ENCODE measurements at places on chromosomes 5 and 9. TPM values are rescaled to one million over a fixed set of nuclear protein-coding genes. Genes with fewer than 3 reads are reported as not detected.

The CDH9 gene
- not detected for total RNA-seq

The PTGS1 gene
- total RNA-seq, result 14.2 TPM

The TRPM3 gene
- total RNA-seq, result 14.9 TPM

The PCDHB7 gene
- 2.1 TPM for total RNA-seq

The GTF2H2 gene
- total RNA-seq, result 38.0 TPM

The TCOF1 gene
- total RNA-seq, result 23.9 TPM

The CD72 gene
- 0.73 TPM for total RNA-seq

The FOXE1 gene
- 0.12 TPM for total RNA-seq

The AFAP1L1 gene
- 10.1 TPM for total RNA-seq

The MEIKIN gene
- not detected for total RNA-seq

The PHF24 gene
- total RNA-seq, result under 0.01 TPM
